Non-pigmented ciliary epithelial cell (primary cell): ENCODE measurements at places on chromosomes 2 and 18.

DNA sequence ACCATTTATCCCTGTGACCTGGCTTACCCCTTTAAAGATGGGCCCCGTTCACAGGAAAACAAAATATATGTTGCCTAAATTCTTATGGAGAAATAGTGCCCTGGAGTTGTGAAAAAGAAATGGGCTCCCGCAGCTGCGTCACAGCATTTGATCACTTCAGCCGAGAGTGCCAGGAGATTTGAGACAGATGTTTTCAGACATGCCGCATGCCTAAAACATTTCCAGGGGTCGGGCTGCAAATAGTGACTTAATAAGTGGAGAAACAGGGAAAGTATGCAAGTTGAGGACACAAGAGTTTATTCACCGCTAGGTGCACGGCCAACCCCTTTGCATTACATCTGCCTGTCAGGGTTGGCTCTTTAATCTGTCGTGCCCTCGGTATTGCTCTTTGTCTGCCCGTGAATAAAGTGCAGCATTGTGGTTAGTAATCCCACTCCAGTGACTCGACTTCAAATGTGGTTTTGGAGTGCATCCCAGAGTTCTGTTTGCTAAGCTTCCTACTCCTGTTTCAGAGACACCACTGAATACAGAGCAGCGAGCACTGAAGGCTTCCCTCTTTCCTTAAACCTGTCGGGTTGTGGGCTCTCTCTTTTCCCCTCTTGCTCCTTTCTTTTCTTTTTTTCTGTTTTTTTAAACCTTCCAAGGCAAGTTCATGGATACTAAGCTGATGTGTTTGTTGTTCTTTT is 187.5 kb downstream of the LTBP1 start:
- DNase-seq: peak; percentile 97

DNA sequence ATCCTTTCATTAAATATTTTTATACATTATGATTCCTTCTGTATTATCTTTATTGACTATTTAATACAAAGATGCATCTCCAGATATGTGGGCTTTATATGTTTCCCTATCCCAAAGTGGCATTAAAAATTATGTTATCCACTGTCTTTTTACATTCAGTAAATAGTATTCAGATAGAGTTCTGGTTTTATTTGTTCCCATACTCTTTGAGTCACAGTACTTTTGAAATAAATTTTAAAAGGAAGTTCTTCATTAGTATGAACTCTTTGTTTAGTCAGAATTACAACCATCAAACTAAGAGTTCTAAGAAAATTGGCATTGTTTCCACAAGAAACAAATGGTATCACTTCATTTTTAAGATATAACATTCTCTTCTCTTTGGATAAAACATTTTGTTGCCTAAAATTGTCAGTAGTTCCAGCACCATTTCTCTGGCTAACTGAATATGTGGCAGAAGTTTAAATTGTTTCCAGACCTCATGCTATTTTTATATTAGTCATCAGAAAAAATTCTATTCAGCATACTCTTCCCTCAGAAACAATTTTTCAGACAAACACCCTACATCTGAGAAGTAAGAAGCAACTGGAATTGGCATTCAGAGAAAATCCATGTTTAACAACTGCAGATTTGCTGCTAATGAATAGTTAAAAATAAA is 88.5 kb upstream of the COL5A2 start:
- no peak for DNase-seq

- no peak for DNase-seq
Measured at GRCh38 chr18:23493654-23494053, 9.7 kb upstream of the RMC1 start.

DNA sequence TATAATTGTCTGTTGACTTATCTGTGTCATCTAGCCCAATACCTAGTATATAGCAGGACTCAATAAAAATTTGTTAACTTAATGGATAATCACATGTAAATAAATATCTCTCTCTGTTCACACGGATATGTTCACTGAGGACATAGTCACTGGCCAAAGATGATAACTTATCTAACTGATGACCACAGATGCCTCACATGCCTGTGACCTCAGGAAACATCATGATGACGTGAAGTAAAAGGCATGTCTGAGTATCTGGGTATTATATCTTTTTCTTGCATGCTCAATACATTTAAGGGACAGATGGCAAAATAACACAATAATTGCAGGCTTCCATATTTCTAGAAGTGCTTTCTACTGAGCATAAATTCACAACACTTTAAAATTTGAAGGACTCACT is 41.4 kb upstream of the PARD3B start:
- DNase-seq: no peak

- no peak for DNase-seq
Measured at GRCh38 chr2:180443888-180444287, 436.8 kb upstream of the CWC22 start.

DNA sequence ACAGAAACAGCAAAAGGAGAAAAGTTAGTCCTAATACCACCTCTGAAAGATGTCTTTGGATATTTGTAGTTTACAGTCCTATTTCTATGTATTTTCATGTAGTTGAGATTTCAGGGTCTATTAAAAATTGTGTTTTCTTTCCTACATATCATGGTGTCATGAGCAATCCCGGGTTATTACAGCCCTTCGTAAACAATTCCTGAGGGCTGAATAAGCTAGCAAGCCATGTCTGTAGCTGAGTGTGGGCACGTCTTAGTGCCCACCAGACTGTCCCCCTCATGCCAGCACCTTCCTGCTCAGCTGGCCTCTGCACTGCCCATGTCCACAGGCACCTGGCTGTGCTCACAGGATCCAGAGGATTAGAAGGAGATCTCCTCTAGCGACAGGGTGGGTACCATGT is 60.6 kb downstream of the CTIF start:
- no peak for DNase-seq

DNA sequence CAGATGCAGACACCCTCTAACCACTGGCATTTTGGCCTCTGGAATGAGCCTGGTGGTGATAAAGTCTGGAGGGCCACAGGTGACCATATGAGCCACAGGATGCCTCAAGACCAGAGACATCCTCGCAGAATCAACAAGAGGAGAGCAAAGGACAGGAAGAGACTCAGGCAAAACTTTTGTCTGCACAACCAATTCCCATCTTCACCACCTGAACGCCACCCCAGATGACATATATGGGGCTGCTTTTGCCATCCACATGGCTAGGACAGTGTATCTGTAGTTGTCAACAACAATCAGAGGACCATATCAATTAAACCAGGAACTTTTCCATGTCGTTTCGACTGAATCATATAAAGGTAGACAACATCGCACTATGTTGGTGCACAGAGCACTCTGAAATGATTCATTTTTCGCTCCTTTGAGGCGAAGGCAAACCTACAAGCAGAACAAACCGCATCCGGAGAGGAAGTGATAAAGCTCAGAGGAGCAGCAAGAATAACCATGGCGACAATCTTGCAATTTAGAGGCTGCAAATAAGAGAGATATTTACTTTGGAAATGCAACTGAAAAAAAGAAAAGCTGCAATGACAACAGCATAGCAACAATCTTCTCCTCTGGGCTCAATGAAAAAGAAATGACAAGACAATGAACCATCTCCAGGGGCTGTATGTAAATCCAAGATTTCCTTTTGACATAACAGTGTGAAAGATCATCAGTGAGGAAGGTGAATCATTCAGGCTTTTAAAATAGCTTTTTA is 204.5 kb downstream of the ARL4C start:
- no peak for DNase-seq

DNA sequence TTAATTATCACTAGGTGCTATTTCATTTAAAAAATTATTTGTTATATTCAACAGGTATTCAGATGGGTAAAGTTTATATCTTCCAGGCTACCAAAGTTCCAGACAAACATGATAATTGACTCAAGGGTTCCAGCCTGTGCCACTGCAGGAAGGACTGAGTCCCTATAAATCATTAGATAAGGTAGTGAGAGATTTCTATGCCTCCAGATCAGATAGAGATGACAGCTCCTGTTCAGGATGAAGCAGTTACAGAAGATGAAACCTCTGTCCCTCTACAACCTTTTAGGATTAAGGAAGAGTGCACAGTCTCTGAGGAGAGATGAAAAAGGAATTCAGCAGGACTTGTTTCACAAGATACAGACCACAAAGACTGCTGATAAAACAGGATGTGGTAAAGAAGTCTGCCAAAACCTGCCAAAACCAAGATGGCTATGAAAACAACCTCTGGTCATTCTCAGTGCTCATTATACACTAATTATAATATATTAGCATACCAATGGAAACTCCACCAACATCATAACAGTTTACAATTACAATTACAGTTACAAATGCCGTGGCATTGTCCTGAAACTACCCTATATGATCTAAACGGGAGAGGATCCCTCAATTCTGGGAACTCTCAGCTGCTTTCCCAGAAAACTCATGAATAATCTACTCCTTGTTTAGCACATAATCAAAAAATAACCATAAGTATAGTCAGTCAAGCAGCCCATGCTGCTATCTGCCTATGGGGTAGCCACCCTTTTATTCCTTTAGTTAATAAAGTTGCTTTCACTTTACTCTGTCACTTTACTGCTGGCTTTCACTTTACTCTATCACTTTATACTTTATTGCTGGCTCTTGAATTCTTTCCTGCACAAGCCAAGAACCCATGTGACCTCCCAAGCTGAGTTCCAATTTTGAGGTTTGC is 288.5 kb downstream of the PDE11A start:
- peak; percentile 71 for DNase-seq

DNA sequence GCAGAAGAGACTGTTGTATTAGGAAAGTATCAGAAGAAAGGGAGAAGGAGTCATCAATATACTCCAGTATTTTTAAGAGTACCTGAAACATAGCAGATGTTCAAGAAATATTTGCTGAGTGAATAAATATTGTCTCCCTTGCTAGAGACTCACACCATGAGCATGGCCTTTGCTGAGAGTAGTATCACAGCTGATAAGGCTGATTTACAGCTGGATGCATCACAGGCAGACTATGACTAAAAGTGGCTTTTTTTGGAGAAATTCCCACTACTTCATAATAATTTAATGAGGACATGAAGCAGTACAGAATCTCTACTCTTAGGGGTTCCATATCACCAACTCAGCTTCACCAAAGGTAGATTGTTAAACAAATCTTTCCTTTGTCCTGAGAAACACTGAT is 373.3 kb downstream of the RBM43 start:
- DNase-seq: no peak

- DNase-seq: no peak
Measured at GRCh38 chr2:224925810-224926100, 116.5 kb downstream of the DOCK10 start.

GRCh38 chr2:170139276-170139967 is 38.5 kb upstream of the MYO3B start:
- no peak for DNase-seq

GRCh38 chr2:199470672-199471442 is 13.1 kb upstream of the SATB2 start:
- no peak for DNase-seq

DNA sequence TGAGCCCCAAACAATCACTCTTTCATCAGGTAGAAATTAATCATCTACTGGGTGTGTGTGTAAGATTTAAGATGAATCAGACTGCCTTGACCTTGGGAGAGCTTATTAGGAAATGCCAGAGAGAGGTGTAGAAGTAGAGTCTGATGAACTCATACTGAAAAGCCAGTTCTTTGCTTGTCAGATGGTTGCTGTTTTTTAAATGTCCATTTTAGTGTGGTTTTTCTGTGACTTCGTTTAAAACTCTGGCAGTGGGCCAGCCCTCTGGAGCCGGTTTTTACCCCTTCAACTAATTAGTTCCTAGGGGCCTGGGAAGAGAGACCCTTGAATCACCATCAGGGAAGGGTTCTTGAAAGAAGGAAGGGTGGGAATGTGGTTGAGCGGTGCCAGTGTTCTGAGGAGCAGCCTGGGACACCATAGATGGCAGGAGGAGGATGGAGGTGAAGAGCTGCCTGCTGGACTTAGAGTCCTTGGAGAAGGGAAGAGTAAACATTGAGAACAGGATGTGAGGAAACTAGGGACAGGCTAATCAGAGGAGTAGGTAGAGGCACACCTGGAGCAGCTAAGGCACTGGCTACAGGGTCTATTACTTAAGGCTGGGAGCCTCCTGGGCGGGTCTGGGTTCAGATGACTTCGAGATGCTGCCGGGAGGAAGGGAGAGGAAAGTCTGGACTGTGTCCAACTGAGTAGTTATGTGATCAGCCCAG is 66.1 kb downstream of the LRRFIP1 start:
- no peak for DNase-seq

- DNase-seq: no peak
Measured at GRCh38 chr2:9780368-9781130, 62.7 kb upstream of the TAF1B start.

- DNase-seq: peak; percentile 18
Measured at GRCh38 chr18:6561420-6561861, 146.7 kb upstream of the L3MBTL4 start.

GRCh38 chr2:165868211-165868610 is 74.2 kb upstream of the GALNT3 start:
- no peak for DNase-seq

- no peak for DNase-seq
Measured at GRCh38 chr2:62489162-62489561, 16.8 kb downstream of the TMEM17 start.
